ENCODE measurements at places on chromosomes 7 and 10.

- no peak for DNase-seq
Observed at GRCh38 chr7:41725013-41725412, 22.1 kb upstream of the INHBA start.

GRCh38 chr10:67401711-67402110, 294.3 kb downstream of the CTNNA3 start:
- no peak for DNase-seq

DNA sequence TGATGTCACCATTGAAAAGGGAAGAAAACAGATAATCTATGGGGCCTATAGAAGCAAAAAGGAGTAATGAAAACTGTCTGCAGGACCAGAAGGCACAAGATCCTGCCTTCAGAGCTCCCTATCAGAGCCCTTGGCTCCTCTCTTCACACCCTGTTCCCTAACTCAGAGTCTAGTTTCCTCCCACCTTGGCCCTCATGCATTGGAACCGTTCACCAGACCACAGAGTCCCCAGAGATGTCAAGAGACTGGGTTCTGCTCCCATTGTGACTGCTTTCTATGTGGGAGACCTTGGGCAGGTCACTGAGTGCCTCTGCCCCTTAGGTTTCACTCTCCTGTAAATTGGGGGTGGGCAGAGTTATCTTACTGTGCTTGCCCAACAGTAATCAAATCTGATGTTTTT, 80.1 kb upstream of the RPA3 start:
- DNase-seq: no peak

DNA sequence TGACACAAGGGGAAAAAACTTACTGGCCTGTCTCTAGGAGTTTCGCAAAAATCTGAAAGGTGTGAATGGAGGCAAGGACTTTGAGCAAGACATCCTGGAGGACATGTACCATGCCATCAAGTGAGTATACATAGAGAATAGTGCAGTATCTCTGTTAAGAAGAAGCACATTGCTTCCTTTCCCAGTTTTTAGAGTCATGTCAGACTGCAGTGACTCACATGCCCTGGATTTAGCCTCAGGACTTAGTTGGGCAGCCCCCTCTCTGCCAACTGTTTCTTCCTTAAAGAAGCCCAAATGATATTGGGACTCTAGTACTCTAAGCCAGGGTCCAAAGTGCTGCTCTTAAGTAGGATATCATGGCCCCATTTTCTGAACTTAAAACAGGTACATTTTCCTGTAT, 28.1 kb upstream of the NFKB2 start:
- DNase-seq: no peak

DNA sequence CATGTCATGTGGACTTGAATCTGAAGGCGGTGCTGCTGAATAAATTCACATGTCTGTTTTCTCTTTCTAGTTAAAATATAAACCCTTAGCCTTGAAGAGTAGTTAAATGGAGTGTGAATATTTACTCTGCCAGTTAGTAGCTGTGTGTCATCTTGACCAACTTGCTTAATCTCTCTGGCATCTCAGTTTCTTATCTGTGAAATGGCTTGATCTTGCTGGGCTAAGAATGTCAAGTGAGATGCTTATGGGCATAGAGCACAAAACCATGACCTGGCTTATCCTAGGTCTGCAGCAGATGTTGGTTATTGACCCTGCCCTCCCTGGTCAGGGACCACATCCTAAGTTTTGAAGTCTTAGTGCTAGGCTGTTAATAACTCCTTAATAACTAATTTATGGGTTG, 16.6 kb downstream of the ARID5B start:
- no peak for DNase-seq

GRCh38 chr10:114504769-114505579, 100.7 kb upstream of the AFAP1L2 start:
- DNase-seq: no peak

- no peak for DNase-seq
Observed at GRCh38 chr10:58477122-58477521, 35.5 kb upstream of the BICC1 start.

- DNase-seq: no peak
Observed at GRCh38 chr10:62016623-62017490, 115.4 kb downstream of the ARID5B start.

GRCh38 chr10:128448796-128449195, 322.6 kb upstream of the MKI67 start:
- no peak for DNase-seq

DNA sequence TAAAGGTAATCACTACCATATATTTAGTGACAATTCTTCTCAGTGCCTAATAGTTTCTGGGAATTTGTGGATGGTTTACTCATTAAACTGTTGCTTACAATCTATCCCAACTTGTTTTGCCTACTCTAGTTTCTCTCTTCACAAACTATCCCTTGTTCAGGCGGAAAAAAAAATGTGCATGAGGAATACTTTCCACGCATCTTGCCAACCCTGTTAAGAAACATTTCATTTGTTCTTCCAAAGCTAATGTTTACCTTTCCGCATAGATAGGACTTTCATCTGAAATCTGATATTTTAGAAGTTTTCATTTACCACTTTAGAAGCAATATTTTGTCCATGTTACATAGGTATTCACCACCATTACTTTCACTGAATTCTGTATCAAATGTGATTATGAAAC, 191.9 kb downstream of the MDFIC start:
- DNase-seq: no peak

- DNase-seq: no peak
Observed at GRCh38 chr7:132773527-132773956, 197.3 kb upstream of the PLXNA4 start.

- no peak for DNase-seq
Observed at GRCh38 chr10:91284486-91285090, 64.1 kb downstream of the PCGF5 start.

DNA sequence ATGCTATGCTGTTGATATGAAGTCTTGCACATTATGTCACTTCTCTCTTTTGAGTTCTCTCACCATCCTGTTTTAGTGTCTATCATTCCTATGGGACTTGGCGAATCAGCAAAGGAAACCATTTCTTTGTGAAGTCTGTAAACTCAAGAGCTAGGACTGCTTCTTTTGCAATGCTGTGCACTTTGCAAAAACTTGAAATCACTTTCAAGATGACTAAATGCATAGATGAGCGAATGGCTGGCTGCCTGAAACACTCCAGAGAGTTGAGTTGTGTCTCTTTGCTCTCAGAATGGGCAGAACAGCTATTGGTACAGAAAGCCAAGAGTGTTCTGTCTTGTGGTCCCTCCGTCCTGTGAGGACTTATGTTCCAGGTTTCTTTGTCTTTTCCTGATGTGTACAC, 18.3 kb upstream of the ELMO1 start:
- DNase-seq: no peak

GRCh38 chr7:79137942-79138341, 315.5 kb downstream of the MAGI2 start:
- DNase-seq: no peak

DNA sequence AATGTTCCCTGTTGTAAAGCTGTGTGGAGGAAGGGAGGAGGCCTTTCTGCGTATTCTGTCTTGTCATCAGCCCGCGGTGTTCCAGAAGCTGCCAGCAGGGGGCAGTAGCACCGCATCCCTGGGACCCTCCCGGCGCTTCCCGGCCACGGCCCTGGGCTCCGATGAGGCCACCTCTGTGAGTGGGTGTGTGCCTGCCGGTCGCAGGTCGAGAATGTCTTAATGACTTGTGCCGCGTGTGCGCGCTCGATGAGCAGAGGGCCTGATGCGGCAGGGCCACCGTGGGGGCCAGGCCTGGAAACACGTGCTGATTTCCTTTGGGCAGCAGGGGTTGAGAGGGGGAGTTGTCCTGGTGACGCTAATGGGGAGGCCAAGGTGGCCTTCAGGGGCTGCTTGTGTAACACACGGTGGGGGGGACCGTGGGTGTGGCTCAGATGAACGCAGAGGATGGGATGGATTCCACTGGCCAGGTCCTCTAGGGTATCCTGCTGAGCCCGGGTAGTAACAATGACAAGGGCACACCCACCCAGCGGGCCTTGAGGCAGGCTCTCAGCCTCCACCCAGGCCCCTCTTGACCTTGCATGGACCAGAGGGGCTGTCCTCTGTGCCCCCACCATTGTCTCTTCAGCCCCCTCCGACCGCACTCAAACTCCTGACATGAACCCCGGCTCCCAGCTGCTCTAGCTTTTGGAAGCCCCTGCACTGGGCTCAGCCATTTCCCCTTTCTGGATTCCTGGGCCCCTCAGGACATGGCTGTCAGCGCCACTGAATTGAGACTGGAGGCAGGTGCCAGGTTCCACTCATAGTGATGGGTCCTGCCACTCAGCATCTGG, 135.9 kb upstream of the PODXL start:
- DNase-seq: peak; percentile 37

DNA sequence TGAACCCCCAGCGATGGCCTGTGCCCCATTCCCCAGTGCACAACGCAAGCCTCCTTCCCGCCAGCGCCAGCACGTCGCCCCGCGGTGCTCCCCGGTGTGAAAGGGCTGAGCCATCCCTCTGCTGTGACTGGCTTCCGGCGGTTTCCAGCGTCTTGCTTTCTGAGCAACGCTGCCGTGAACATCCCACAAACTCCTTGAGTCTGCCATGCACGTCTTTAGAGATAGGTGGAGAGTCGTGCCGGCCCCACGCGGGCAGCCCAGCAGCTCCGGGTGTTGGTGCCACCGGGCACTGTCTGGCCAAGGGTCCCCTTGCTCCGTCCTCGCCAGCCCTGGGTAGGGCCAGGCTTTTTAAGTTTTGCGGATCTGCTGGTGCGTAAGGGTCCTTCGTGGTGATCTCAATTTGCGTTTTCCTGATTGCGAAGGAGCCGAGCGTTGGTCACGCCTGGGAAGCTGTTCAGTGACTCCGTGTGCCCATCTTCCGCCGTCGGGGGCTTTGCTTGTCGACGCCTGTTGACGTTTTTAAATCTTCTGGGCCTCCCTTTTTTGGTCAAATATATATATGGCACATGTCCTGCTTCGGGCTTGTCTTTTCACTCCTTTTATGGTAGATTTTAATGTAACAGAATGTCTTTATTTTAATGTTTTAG, 70.6 kb downstream of the FOXL3 start:
- peak; percentile 56 for DNase-seq
